ENCODE measurements at places on chromosomes 11 and 22. TPM values are rescaled to one million over a fixed set of nuclear protein-coding genes. Genes with fewer than 3 reads are reported as not detected.
A peak's percentile ranks its signal among the peaks of the same experiment; 100 is the strongest.

The RFPL2 gene
- not detected for total RNA-seq

The KDELR3 gene
- 5.6 TPM for total RNA-seq

The NUDT8 gene
- total RNA-seq: 6.6 TPM

The DDTL gene
- 1.5 TPM for total RNA-seq

- 0 out of 2 replicates have a peak, but pooled peaks cover 2% of the 10 kb centered on the region for H3K36me3 ChIP-seq
- peaks cover 54% of the 10 kb centered on the region for H3K27me3 ChIP-seq
- peak; percentile 69 for DNase-seq
- H3K4me3 ChIP-seq: peak overlapping the region; percentile 63
- peaks cover 6% of the 10 kb centered on the region for H3K4me1 ChIP-seq
These were observed 1.4 kb upstream of the MAPK11 start for GRCh38 chr22:50271519-50271970.

DNA sequence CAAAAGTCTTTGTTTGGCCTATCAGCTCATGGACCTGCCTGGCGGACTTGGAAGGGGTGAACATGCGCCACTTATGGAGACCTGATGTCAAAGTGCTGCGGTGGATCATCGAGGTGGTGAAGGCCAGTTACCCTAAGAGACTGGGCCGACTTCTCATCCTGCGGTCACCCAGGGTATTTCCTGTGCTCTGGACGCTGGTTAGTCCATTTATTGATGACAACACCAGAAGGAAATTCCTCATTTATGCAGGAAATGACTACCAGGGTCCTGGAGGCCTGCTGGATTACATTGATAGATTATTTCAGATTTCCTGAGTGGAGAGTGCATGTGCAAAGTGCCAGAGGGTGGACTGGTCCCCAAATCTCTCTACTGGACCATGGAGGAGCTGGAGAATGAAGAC, 17.9 kb downstream of the ALKBH3 start:
- DNase-seq: no peak
- H3K4me3 ChIP-seq: no peak overlapping the region
- no peaks in the 10 kb centered on the region for H3K4me1 ChIP-seq
- no peaks in the 10 kb centered on the region for H3K36me3 ChIP-seq
- no peak overlapping the region for H3K27ac ChIP-seq
- H3K27me3 ChIP-seq: no peaks in the 10 kb centered on the region

- H3K27ac ChIP-seq: no peak overlapping the region
- H3K4me3 ChIP-seq: no peak overlapping the region
- H3K36me3 ChIP-seq: peaks cover 67% of the 10 kb centered on the region
- no peaks in the 10 kb centered on the region for H3K27me3 ChIP-seq
- DNase-seq: no peak
These were observed 17.6 kb downstream of the DDB1 start for GRCh38 chr11:61315260-61315659.

- H3K36me3 ChIP-seq: no peaks in the 10 kb centered on the region
- no peaks in the 10 kb centered on the region for H3K27me3 ChIP-seq
- H3K27ac ChIP-seq: no peak overlapping the region
These were observed 444.9 kb upstream of the DDI1 start for GRCh38 chr11:103591554-103591953.

DNA sequence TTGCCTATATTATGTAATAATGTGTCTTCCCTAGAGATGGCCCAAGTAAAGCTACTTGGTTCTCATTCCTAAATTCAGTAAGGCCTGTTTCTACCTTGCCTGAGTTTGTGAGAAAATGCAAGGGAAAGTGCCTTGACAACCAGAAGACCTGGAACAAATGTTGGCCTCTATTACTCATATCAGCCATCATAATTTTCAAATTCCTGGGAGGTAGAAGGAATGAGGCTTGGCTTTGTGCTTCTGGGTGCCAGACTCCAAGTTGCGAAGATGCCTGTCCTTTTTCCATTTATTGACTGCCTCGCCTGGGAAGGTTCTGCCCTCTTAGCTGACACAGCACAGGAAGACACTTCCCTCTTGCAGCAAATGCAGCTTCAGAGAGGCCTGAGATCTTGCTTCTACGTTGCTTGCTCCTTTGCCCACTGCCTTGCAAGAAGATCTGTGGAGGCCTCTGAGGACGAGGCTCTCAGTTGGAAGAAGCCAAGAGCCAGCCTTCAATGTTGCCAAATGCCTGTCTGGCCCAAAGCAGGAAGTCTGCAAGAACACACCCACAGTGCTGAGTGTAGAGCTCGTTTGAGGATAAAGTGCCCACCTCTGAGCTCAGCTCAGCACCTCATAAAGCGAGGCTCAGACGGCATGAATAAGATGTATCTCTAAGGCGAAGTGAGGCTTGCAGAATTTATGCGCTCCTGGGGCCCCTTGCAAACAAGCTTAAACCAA, 120.1 kb downstream of the GALNT18 start:
- DNase-seq: no peak
- peaks cover 17% of the 10 kb centered on the region for H3K4me1 ChIP-seq
- no peak overlapping the region for H3K27ac ChIP-seq
- no peak overlapping the region for H3K4me3 ChIP-seq
- H3K27me3 ChIP-seq: no peaks in the 10 kb centered on the region
- H3K36me3 ChIP-seq: no peaks in the 10 kb centered on the region

GRCh38 chr11:110490886-110491285, 61.1 kb downstream of the FDX1 start:
- H3K27ac ChIP-seq: no peak overlapping the region
- no peak for DNase-seq
- no peaks in the 10 kb centered on the region for H3K27me3 ChIP-seq
- H3K4me3 ChIP-seq: no peak overlapping the region
- no peaks in the 10 kb centered on the region for H3K4me1 ChIP-seq

GRCh38 chr11:33730716-33731115, 5.5 kb downstream of the CD59 start:
- H3K4me1 ChIP-seq: peaks cover 13% of the 10 kb centered on the region
- DNase-seq: no peak
- H3K27ac ChIP-seq: no peak overlapping the region

DNA sequence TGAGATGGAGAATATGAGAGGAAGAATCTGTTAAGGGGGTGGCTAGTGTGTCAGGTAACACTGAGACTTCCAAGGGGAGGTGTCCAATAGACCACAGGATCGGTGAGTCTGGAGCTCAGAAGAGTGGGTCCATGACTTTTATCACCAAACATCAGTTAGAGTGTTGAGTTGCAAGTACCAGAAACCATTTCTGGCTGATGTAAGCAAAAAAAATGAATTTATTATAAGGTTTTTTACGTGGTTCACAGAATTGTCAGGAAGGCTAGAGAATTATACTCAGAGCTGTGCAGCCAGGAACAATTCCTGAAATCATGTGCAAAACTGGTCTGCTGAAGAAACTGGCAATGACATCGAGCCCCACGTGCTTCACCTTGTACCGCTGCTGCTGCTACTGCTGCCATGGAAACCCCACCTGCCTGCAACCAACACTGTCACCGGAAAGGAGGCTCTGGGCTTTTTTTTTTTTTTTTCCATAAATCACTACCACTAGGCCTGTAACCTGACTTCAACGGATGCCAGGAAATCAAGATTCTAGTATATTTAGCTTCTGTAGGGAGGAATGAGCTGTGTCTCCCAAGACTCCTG, 16.6 kb upstream of the STK33 start:
- DNase-seq: peak; percentile 49
- no peak overlapping the region for H3K27ac ChIP-seq
- no peak overlapping the region for H3K4me3 ChIP-seq
- no peaks in the 10 kb centered on the region for H3K4me1 ChIP-seq
- H3K36me3 ChIP-seq: no peaks in the 10 kb centered on the region

DNA sequence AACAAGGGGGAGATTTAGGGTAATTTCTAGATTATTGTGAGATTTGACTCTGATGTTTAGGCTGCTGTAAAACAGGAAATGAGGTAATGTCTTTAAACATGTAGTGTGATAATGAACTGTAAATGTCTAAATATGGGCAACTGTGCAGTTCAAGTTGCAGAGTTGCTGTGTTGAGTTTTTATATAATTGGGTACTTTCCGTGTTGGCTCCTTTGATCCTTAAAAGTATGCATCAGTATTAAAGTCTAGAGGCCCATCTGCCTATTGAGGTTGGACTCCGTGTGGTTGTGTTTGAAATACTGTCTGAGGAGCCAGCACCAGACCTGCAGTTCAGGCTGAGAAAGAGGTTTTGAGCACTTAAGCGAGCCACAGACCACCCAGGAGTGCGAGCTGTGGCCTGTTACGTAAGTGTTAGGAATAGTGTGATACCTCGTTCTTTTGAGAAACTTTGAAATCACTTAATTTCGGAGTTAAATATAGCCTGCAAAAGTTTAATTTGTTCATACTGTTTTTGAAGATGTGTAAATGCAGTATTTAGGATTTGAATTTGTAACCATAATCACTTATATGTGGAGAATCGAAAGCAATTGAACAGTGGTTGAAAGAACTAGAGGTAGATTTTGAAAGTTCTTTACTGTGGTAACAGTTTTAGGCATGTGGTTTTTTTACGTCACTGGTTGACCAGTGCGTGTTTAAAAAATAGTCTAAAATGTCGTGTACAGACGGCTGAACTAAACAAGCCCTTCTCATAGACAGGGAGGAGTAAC, 9.0 kb downstream of the FAM118A start:
- no peak overlapping the region for H3K4me3 ChIP-seq
- H3K27me3 ChIP-seq: no peaks in the 10 kb centered on the region
- H3K4me1 ChIP-seq: peaks cover 15% of the 10 kb centered on the region
- H3K36me3 ChIP-seq: no peaks in the 10 kb centered on the region
- peak overlapping the region; percentile 32 for H3K27ac ChIP-seq
- DNase-seq: peak; percentile 20

DNA sequence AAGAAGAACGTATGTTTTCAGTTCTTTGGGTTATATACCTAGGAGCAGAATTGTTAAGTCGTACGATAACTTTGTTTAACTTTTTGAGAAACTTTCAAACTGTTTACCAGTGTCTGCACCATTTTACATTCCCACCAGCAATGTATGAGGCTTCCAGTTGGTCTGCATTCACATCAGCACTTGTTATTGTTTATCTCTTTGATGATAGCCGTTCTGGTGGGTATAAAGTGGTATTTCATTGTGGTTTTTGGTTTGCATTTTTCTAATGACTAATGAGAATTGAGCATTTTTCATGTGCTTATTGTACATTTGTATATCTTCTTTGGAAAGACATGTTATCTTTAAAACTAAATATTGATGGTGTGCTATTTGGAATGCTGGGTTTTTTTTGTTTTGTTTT, 59.8 kb downstream of the KDM2A start:
- no peaks in the 10 kb centered on the region for H3K4me1 ChIP-seq
- DNase-seq: no peak
- no peaks in the 10 kb centered on the region for H3K27me3 ChIP-seq
- H3K27ac ChIP-seq: no peak overlapping the region
- peaks cover 16% of the 10 kb centered on the region for H3K36me3 ChIP-seq
